ENCODE measurements at places on chromosomes 11 and 22.

- DNase-seq, result no peak
These were observed 395.9 kb upstream of the CCDC90B start for GRCh38 chr11:83681906-83682610.

DNA sequence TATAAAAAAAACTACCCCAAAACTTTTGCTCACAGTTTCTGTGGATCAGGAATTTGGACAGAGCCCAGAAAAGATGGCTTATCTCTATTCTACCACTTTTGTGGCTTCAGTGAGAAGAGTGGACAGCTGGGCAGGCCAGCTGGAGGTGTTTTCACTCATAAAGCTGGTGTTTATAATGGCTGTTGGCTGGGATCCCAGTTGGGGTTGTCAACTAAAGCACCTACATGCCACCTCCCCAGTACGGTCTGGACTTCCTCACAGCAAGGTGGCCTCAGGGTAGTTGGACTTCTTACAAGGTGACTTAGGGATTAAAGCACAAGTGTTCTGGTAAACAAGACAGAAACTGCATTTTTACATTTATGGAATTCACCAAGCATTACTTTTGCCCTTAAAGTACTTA, 171.0 kb downstream of the NELL1 start:
- no peak for DNase-seq

- DNase-seq, result no peak
These were observed 22.3 kb upstream of the CHRM4 start for GRCh38 chr11:46413760-46414465.

DNA sequence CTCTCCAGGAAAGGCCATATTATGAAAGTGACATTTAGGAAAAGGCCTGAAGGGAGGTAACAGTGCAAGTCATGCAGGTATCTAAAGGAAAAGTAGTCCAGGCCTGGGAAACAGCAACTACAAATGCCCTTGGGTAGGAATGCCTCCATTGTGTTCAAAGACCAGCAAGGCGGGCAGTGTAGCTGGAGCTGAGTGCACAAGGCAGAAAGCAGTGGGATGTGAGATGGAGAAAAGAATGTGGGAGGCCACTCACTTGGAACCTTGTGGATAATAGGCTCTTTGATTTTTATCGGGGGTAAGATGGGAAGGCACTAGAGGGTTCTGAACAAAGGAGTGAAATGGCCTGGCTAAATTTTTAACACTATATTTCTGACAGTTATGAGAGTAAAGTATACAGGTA, 188.6 kb downstream of the PGR start:
- DNase-seq, result no peak

GRCh38 chr11:130908770-130909625, 7.3 kb downstream of the SNX19 start:
- no peak for DNase-seq

DNA sequence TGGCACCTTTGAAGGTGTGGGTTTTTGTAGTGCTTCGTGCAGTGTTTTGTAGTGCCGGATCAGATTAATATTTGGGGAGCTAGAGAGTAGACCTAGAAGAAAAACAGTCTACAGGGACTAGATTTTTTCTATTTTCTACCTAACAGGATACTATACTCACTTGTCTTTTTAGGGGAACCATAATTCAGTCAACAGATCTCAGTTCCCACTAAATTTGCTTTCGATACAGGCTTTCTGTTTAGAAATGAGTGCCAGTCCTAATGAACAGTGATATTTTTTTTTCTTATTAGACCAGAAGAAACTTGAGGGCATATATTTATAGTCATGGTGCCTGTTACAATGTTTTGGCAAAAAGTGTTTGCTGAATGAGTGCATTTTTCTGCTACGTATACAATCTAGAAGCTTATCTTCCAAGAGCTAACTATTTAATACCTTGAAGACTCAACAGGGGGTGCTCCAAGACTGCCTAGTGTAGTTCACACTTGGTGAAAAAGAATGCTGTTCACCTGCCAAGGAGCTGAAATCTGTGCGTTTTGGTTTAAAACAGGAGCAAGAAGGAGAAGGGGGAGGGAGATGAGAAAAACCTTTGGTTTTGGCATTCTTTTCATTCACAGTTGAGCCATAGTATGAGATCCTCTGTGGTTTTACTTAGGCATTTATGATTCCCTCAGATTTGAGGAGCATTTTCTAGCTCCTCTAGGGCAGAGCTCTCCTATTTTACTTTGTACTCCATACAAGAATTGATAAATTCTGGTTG, 44.9 kb upstream of the VSTM5 start:
- no peak for DNase-seq

GRCh38 chr11:70502677-70503467, 104.5 kb downstream of the CTTN start:
- no peak for DNase-seq

GRCh38 chr11:72762641-72763304, 10.6 kb upstream of the ARAP1 start:
- DNase-seq, result peak; percentile 62

GRCh38 chr11:113814181-113814580, 34.6 kb downstream of the CLDN25 start:
- no peak for DNase-seq

DNA sequence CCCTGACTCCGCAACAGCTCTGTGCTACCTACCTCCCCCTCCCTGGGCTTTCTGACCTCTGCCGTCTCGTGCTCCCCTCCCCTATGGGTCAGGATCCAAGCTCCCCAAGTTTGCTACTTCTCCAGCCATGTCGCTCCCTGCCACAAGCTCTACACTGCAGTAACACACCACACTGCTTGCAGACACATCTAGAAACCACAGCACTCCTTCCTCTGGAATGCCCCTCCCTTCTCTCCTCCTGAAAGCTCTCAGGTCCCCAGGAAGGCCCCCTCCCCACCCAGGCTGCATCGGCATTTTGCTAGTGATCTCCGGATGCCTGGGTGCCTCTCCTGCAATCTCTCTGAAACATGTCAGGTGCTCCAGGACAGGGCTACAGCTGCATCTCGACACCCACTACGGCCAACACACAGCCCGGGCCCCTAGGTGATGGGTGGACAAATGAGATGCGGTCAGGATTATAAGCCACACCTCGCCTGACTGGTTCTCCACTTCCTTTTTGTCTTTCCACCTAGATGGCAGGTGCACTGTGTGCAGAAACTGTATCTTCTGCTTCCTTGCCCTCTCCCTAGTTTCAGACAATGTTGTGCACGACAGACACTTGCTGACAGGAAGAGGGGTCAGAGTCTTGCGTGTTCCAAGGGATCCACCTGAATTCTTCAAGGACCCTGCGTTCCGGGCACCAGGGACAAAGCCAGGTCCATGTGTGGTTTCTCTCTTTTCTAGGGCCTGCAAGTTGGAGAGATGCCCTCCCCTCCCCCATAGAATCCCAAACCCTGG, 22.9 kb downstream of the RPUSD4 start:
- DNase-seq, result no peak

GRCh38 chr11:110691926-110692325, 20.3 kb downstream of the ARHGAP20 start:
- DNase-seq, result no peak

- no peak for DNase-seq
These were observed 13.7 kb downstream of the NAGA start for GRCh38 chr22:42056757-42057511.

DNA sequence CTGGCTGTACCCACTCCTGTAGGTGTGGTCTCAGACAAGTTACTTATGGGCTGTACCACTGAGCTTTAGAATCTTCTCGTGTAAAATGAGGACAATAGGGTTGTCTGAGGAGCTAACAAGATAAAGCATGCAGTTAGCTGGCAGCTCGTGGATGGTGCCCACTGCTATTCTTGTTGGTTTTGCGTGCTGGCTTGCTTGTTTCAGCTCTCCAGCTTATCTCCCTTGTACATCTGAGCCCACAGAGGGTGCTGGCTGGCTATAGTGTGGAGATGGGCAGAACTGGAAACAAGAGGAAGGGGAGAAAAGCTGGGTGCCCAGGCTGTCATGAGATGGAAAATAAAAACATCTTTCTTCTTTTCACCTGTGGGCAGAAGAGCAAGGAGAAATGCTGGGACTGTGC, 46.5 kb upstream of the GALNT18 start:
- DNase-seq, result no peak

DNA sequence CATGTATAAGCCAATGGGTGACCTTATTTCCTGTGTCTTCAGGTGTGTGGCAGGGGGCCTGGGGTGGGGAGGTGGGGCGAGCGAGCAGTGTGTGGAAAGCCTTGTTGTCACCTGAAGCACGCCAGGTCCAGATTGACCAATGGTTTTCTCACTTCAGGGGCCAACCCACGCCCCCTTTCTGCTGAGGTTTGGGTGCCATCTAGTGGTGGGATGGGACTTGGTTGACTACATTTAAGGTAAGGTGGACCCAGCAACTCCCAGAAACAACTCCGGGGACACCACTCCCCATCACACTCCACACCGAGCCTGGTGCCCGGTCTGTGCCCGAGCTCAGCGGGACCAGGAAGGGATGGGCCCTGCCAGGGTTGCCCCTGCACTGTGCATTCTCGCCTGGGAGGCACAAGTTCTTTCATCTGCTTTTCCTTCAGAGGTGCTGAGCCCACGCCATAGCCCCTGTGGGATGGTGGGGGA, 40.0 kb downstream of the TPCN2 start:
- DNase-seq, result peak; percentile 72

DNA sequence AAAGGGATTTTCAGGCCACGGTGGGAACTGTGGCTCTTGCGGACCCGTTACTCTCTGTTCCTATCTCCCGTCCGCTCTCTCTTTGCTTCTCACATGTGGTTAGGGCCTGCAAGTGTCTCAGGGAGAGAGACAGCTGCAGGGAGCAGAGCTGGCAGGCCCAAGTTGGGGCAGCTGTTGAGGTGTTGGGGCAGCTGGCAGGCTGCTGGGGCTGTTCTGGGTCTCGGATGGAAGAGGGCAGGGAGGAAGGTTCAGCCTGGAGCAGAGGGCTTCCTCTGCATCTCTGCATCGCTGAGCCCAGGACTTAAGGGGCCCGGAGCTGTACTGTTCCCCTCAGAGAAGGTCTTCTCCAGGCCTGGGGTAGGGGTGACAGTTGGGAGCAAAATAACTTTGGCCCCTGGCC, 2.6 kb upstream of the CNIH2 start:
- DNase-seq, result no peak

- no peak for DNase-seq
These were observed 2.0 kb downstream of the USH1C start for GRCh38 chr11:17542249-17542648.

DNA sequence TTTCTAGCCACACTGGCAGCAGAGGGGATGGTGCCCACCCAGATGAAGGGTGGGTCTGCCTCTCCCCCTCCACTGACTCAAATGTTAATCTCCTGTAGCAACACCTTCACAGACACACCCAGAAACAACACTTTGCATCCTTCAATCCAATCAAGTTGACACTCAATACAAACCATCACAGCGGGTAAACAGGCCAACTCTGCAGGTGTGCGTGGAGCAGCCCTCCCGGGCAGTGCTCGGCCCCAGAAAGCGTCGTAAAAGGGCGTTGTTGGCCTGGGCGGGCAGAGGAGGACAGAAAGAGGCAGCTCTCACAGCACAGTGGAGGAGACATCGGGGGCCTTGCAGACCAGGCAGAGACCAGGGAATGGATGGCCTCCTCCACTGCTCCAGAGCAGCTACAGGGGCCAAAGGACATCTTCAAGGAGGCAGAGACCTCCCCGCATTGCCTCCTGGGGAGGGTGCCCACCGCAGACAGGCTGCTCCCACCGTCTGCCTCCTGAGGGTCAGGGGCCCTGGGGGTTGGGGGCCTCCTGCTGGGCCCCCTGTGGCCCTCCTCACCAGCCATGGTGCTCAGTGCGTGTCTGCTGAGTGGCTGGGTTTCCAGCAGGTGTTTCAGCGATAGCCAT, 56.1 kb upstream of the FADD start:
- no peak for DNase-seq

Measured in activated CD4-positive, alpha-beta memory T cell treated with anti-CD3 and anti-CD28 coated beads for 36 hours (primary cell).